Stimulated activated CD4-positive, alpha-beta T cell treated with anti-CD3 and anti-CD28 coated beads, Interleukin-4, amount 100 ng/mL, for 4 hours (primary cell): ENCODE measurements at places on chromosomes 12 and 14.

DNA sequence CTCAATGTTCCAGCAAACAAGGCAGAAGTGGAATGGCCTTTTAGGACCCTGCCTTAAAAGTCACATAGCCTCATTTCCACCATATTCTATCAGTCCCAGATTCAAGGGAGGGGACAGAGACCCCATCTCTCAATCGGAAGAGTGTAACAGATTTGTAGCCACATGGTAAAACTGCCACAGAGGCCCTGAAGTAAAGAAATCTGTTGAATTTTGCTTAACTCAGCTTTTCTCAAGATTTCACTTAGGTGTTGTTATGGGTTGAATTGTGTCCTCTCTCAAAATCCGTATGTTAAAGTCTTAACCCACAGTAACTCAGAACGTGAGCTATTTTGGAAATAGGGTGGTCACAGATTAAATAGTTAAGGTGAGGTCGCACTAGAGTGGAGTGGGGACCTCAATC is 22.7 kb upstream of the CCDC60 start:
- DNase-seq = no peak

GRCh38 chr14:93137864-93138263 is 22.1 kb upstream of the ITPK1 start:
- no peak for DNase-seq

- no peak for DNase-seq
These were observed 188.9 kb downstream of the CAND1 start for GRCh38 chr12:67457778-67458665.

DNA sequence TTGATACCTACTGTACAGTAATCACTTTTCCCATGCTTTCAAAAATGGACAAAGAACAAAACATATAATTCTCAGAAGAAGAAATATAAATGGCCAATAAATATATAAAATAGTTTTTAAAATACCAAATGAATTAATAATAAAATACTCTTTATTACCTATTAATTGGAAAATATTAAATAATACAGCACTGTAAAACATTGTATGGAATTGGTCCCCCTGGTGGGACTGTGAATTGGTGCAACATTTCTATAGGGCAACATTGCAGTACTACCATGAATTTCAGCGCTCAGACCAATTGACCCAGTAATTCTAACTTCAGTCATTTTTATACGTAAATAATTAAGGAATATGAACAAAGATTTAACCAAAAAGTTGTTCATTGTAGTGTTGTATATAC is 162.6 kb downstream of the PELI2 start:
- no peak for DNase-seq

DNA sequence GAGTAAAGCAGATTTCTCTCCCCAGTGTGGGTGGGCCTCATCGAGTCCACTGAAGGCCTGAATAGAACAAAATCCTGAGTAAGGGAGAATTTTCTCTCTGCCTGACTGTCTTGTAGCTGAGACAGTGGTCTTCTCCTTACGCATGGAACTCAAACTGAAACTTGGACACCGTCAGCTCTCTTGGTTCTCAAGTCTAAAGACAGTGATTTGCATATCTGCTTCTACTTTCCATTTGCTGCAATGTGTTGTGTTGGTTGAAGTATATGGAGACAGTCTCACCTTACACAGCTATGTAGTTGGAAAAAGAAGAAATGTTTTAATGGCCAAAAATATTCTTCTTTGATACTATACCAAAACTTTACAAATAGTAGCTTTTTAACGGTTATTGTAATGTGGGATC is 160.2 kb upstream of the LMNTD1 start:
- DNase-seq = no peak

GRCh38 chr12:2410496-2410895 is 357.7 kb downstream of the CACNA1C start:
- no peak for DNase-seq

DNA sequence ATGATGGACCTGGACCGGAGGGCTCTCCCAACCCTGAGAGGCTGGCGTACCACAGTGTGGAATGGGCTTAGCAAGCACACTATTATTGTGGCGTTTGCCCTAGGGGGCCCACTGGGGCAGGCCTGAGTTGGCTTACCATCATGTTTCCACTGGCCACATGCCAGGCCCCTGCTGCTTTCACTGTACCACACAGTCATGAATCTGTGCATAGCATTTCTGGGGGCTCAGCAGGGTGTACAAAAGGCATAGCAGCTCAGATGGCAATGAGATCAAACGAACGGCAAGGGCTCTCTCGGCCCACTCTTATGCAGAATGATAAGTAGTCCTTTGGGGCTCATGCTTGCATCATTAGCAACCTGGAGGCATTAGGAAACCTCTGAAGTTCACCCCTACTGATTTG is 137.0 kb upstream of the HIF1A start:
- no peak for DNase-seq

- DNase-seq = no peak
These were observed 112.1 kb upstream of the FRMD6 start for GRCh38 chr14:51539571-51540037.

- no peak for DNase-seq
These were observed 143.0 kb upstream of the EGLN3 start for GRCh38 chr14:34093883-34094282.

DNA sequence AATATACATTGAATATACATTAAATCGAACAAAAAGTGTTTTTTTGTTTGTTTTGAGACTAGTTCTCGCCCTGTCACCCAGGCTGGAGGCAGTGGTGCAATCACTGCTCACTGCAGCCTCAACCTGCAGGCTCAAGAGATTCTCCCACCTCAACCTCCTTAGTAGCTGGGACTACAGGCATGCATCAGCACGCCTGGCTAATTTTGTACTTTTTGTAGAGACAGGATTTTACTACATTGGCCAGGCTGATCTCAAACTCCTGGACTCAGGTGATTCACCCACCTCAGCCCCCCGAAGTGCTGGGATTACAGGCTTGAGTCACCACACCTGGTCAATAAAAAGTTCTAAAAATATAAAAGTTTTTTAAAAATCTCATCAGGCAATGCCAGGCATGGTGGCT is 10.2 kb upstream of the RNF212B start:
- DNase-seq = no peak

GRCh38 chr14:67994531-67994930 is 175.0 kb downstream of the RAD51B start:
- DNase-seq = no peak

- DNase-seq = no peak
These were observed 20.3 kb downstream of the CMAS start for GRCh38 chr12:22066310-22066709.

GRCh38 chr14:35503646-35504045 is 30.3 kb upstream of the INSM2 start:
- DNase-seq = no peak

DNA sequence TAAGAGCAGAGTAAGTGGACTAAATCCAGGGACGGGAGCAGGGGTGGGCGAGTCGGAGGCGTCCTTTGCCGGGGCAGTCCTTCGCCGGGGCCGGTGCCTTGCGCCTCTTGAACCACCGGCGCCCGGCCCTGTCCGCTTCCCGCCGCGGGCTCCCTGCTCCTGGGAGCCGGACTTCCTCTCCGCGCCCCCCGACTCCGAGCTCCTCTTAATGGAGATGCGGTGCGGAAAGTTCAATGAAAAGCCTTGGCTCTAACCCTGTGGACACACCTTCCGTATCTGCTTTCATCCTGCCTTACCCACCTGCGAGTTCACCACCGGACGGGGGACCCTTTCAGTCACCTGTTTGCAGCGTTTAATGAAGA is 412 bp downstream of the FGFR1OP2 start:
- DNase-seq = no peak

DNA sequence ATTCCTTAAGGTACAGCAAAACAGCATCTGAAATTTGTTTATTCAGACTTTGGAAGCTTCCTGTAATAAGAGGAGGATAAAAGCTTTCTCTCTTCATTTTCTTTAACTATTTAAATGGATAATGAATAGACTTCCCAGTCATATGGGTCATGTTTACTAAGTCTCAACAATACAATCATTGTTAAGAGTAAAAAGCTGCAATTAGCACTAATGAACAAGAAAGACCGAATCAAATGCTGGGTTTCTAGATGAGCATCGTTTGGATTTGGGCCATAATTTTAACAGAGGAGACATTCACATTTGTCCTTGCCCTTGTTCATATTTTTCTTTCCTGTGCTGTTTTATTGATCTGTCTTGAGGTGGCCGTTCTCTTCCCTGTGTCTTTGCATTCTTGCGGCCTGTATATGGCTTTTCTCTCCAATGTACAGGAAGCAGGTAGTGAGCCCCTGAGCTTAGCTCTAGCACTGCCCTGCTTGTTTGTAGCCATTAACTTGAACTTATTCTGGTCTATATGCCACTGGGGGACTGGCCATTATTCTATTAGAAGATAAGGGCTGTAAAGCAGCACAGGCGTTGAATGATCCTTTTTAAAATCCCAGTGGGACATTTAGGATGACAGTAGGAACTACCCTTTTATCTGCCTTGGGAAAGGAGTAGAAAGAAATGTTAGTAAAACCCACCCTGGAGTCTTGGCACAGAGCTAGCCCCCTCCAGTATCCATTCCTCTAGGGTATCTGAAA is 34.6 kb downstream of the ABHD12B start:
- DNase-seq = no peak
